ENCODE measurements at places on chromosomes 7 and 10.

- DNase-seq: peak; percentile 86
These were observed 208.6 kb downstream of the ZNF365 start for GRCh38 chr10:62582804-62583208.

- DNase-seq: no peak
These were observed 37.1 kb upstream of the ITGB1 start for GRCh38 chr10:32995066-32995622.

- no peak for DNase-seq
These were observed 54.1 kb upstream of the CYP26C1 start for GRCh38 chr10:93006435-93007039.

DNA sequence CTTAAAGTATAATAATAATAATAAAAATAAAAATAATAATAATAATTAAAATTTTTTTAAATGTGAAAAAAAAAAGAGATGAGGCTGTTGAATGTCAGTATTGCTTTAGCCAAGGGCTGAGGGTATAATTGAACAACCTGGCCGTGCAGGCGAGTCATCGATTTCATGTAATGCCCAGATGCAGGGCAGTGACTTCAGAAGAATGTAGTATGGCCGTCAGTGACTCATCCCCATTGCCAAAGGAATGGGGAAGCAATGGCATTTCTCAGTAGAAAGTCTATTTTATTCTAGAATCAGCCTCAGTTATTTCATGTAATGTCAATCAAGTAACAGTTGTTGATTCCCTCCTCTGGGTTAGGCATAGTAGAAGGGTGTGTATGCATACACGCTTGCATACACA, 516.4 kb downstream of the GLRX3 start:
- no peak for DNase-seq

- no peak for DNase-seq
These were observed 47.7 kb upstream of the MGAM2 start for GRCh38 chr7:142063551-142064442.

DNA sequence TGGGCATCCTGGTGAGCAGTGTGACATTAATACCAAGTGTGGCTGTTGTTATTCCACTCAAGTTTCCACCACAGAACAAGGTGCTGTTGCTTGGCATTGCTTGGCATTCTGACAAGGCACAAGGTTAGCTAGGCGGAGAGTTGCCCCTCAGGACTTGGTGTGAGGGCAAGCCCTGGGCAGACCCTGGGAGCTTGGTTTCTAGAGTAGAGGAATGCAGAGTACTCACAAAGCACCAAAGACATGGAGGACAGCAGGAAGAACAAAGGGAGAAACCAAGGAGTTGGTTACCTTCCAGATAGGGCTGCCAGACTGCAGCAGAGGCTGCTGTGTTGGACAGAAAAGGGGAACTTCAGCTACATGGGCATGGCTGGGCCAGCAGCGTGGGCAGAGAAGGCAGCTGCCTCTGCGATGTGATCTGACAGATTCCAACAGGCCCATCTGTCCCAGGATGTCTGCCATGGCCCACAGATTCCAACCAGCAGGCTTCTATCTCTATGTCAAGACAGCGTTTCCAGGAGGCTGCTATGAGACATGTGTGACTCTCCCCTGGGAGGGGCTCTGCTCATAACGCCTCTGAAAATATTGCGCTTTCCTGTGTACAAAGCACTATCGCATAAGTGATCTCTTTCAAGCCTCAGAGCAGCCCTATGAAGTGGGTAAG, 1.8 kb downstream of the GOLGA7B start:
- DNase-seq: no peak

GRCh38 chr7:130970696-130971095, 236.7 kb upstream of the KLF14 start:
- no peak for DNase-seq

DNA sequence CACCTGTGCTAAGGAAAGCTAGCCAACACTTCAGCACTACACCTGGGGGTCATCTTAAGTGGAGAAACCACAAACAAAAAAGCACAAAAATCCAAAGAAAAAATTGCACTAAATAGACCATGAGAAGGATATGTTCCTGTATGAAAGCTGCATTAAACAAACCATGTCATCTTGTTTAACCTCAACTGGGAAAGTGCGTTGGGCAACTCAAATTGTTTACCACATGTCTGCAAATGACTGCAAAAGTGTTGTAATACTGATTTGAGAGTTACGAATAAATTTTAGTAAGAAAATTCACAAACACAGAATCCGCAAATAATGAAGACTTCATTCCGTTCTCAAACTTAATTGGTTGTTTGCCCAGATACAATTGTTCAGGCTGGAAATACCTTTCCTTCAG, 111.9 kb upstream of the EGFR start:
- no peak for DNase-seq

DNA sequence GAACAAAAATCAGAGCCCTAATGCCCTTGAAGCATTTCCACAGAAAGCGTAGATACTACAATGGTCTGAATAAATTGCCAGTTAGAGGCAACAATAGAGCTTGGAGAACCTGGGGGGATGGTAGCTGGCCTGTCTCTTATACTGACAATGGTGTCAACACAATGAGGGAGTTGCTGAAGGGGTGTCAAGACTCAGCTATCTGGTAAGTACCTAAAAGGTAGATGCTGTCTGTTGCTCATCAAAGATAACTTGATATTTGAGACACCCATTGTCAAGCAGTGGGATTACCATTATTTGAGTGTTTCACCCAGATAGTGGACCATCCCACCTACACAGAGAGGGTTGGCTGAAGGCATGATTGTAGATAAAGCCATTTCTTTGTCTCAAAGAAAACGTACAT, 72.8 kb downstream of the PDE1C start:
- DNase-seq: no peak

DNA sequence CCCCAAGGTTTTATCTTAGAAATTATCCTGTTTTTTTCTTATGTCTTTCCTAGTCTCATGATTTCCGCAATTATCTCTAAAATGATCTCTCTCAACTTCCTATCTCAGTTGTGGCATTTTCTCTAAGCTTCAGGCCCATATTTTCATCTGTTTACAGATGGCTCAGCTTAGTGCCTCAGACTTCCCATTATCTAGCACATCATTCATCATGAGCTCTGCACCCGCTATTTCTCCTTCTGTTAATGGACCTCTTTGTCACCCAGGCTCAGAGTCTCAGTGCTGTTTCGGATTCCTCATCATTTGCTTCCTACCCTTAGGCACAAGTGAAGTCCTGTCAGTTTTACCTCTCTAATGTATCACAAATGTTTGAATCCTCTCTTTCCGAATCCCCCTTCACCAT, 84.1 kb downstream of the BMPR1A start:
- no peak for DNase-seq

DNA sequence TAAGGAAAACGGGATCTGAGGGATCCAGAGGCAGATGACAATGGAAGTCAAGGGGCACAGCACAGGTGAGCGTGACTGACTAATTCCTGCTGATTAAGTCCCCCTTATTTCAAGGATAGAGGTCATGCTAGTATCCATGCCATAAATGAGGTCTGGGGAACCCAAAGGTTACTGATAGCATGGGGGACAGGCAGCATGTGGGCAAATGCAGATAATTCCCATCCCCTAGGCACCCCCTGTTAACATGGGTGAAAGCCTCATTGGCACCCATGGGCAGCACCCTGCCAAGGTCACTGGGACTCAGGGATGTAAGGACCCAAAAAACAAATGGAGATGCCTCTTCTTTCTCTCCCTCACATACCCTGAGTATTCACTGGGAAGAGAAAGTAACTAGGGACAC, 139.7 kb downstream of the WDR11 start:
- no peak for DNase-seq

DNA sequence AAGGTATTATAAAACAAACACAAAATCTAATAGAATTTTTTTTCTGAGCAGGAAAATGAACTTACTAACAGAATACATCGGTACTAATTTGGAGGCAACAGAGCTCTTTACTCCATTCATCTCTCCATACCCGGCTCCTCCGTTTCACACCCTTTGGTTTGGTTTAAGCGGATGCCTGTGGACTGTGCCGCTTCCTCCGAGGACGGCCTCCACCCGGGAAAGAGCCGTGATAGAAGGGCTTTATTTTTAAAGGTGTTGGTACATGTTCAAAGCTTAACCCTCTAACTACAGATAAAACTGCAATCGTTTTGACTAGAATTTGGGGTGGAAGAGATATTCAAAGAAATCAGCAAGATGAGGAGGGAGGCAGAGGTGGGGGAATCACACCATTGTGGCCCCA, 1.9 kb downstream of the VIPR2 start:
- DNase-seq: no peak

DNA sequence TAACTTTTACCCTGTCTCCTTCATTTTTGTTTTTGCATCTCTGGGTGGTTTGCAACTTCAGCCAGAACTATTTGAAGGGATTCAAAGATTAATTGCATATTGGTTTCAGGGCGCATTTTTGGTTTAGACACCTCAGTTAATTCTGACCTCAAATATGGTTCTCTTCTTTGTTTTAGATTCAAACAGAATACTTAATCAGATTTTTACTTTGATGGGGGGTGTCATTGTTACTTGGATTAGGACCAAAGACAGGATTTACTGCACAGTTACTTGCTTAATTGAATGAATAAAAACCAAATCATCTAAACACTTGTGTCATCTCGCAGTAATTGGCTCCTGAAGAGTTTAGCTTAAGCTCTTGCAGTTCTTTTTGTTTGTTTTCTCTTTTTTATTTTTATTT, 100.9 kb downstream of the PHTF2 start:
- DNase-seq: no peak

DNA sequence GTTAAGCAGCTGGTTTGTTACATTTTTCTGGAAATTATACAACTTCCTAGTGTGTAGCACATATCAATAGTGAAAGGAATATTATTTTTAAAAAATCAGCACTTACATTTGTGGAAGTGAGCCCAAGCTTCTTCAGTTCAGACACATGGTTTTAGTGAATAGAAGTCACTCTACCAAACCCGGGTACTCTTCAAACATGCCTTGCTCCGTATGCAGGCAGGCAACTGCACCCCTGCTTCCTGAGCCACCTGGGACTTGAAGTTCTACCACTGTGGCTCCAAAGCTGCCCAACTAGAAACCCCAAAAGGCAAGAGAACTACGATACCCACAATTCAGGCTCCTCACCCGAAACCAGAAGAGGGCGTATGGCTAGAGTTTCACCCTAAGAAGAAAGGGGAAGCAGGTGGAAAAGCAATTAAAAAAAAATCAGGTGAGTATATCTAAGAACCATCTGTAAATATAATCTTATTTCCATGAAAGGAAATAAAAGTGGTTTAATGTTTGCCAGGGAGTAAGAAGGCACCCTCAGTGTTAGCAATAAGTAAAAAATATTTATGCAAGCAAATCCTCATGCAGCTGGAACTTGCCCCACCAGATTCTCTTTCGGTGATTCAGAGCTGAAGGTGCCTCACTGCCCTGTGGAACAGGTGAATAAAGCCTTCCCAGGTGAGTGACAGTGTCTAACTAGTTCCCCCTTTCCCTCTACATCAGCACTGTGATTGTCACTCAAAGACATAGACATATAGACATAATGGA, at the start of gene MACC1:
Gene MACC1, minus strand, starts transcription at position 192 of the 756 bp plus-strand sequence. CDS start 55,522 bp downstream, outside the sequence.
- no peak for DNase-seq

DNA sequence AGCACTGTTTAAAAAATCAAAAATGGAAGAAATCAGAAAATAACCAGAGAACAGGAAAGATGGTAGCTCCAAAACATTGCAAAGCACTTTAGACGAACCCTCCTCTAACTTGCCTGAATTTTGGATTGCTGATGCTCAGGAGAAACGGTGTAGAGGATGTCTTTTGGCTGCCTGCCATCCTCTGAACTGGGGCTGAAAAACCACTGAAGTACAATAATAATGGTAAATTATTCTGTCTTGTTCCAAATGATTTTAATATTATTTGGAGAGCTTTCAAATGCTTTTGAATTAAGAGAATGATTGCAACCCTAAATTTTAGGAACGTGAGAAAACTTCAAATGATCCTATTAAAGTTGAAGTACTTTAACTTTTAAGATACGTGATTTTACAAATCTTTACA, 167.3 kb upstream of the SLC13A1 start:
- DNase-seq: no peak

DNA sequence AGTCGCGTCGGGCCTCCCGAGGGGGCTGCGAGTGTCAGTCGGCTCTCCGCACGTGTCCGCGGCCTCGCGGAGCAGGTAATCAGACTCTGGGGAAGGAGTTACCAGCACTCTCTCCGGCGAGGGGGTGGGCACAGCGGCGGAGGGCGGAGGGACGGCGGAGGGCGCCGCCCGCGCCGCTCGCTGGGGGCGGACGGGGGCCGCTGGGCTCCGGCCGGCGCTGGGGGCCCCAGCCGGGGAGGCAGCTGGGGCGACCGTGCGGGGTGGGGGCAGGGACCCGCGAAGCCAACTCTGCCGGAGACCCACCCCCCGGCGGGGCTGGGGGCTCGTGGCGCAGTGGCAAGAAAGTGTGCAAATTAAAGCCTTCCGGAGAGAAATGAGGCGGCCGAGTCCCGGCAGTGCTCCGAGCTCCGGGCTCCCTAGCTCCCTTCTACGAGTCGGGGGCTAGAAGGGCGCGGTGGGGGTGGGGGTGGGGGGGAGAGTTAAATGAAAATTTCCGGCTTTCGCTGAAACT, at the start of gene CDK6:
Gene CDK6, minus strand, starts transcription at position 85 of the 511 bp plus-strand sequence. CDS start 3,250 bp downstream, outside the sequence.
- DNase-seq: peak; percentile 63

DNA sequence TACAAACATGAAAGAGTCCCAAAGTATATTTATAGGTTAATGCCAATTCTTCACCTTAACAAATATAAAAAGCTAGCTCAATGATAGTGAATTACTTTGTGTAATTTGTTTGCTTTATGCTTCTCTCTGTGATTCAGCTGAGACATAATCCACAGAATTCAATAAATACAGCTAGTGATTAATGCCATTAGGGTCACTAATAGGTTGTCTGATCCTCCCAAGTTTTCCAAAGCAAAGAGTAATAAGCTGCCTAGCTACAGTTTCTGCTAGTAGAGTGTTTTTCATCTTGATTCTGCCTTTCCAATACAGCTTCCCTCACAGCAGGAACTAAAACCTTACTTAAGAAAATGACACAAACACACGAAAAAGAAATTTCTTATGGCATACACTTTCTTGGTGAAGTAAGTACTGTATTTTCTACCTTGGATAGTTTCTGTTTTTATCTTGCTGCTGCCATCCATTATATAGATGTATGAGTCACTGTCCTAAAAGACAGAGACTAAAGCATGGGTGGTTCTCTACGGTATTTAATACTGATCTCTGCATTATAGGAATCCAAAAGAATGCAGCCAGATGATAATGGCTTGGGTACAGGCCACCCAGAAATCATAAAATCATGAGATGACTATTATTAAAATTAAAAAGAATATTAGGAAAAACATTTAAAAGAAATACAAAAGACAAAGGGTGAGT, 170.0 kb downstream of the TPK1 start:
- DNase-seq: no peak

- no peak for DNase-seq
These were observed 12.0 kb downstream of the STARD3NL start for GRCh38 chr7:38190011-38190410.

DNA sequence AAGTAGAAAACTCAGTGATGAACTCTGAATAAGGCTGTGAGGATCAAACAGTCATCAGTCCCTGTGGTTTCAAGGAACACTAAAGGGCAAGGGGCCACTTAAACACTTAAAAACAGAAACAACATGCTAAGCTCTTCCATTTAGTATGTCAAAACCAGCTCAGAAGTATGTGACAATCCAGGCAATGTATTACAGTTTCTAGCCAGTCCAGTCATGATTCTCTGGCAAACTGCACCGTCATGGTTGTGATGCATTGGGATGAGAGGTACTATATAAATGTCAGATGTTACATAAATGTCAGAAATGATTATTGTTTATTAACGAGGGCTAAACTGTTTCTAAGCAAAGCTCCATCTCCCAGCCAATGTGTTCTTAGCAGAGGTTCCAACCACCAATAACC, 4.7 kb upstream of the CREB5 start:
- DNase-seq: no peak

- no peak for DNase-seq
These were observed 42.5 kb upstream of the ZNF438 start for GRCh38 chr10:31073996-31074721.

- DNase-seq: no peak
These were observed 3.1 kb downstream of the USP6NL start for GRCh38 chr10:11608159-11609013.
